A549 treated with ZK216348 at 1 μM for 4 hours (cell line): ENCODE measurements at places on chromosomes 1 and 21. TPM values are rescaled to one million over a fixed set of nuclear protein-coding genes. Genes with fewer than 3 reads are reported as not detected.

SLC5A9 gene
- not detected in 5 replicates for total RNA-seq

PPP2R5A gene
- 15.9 to 28.0 TPM (median 23.6 TPM) in 5 replicates for total RNA-seq

TSPEAR gene
- total RNA-seq, result not detected in 5 replicates

NR5A2 gene
- total RNA-seq, result 2.5 to 5.2 TPM (median 4.4 TPM) in 5 replicates

CNIH3 gene
- total RNA-seq, result 0.31 to 0.72 TPM (median 0.68 TPM) in 5 replicates

OR2L2 gene
- total RNA-seq, result not detected in 5 replicates

BGLAP gene
- total RNA-seq, result 0.20 to 0.40 TPM (median 0.39 TPM) in 3 of 5 replicates, not detected in the others

SPRR1A gene
- not detected in 5 replicates for total RNA-seq

RNF11 gene
- total RNA-seq, result 24.6 to 38.4 TPM (median 29.4 TPM) in 5 replicates

TSSK3 gene
- total RNA-seq, result 0.25 TPM in 1 of 5 replicates, not detected in the others

KCNJ15 gene
- total RNA-seq, result 0.06 to 0.17 TPM (median 0.07 TPM) in 3 of 5 replicates, not detected in the others

PDZK1IP1 gene
- 5.8 to 11.2 TPM (median 6.8 TPM) in 5 replicates for total RNA-seq

EPS15 gene
- total RNA-seq, result 7.6 to 16.1 TPM (median 12.4 TPM) in 5 replicates

BROX gene
- 14.3 to 32.7 TPM (median 20.0 TPM) in 5 replicates for total RNA-seq

ZNF669 gene
- total RNA-seq, result 3.0 to 6.4 TPM (median 3.8 TPM) in 5 replicates

TTC24 gene
- total RNA-seq, result not detected in 5 replicates

KIRREL1 gene
- 21.6 to 32.5 TPM (median 29.7 TPM) in 5 replicates for total RNA-seq

CCDC185 gene
- total RNA-seq, result 0.07 to 0.12 TPM in 2 of 5 replicates, not detected in the others

GNAI3 gene
- total RNA-seq, result 3.4 to 5.6 TPM (median 5.1 TPM) in 5 replicates

FBXO2 gene
- total RNA-seq, result 6.1 to 12.5 TPM (median 9.1 TPM) in 5 replicates

UBASH3A gene
- total RNA-seq, result 0.09 to 0.28 TPM (median 0.18 TPM) in 5 replicates

CA6 gene
- total RNA-seq, result not detected in 5 replicates

MTOR gene
- total RNA-seq, result 12.4 to 16.1 TPM (median 14.7 TPM) in 5 replicates

CGN gene
- 1.6 to 2.9 TPM (median 2.0 TPM) in 5 replicates for total RNA-seq

GSTM5 gene
- total RNA-seq, result not detected in 5 replicates

PLA2G2F gene
- total RNA-seq, result not detected in 5 replicates

WNT4 gene
- 0.07 to 0.34 TPM (median 0.11 TPM) in 5 replicates for total RNA-seq

PTGS2 gene
- 4.2 to 8.3 TPM (median 6.7 TPM) in 5 replicates for total RNA-seq

LCE3E gene
- 0.27 to 0.31 TPM in 2 of 5 replicates, not detected in the others for total RNA-seq

CDCA8 gene
- 44.6 to 52.4 TPM (median 46.6 TPM) in 5 replicates for total RNA-seq

KCNK1 gene
- total RNA-seq, result 17.2 to 21.4 TPM (median 18.8 TPM) in 5 replicates

RXFP4 gene
- not detected in 5 replicates for total RNA-seq

CD46 gene
- total RNA-seq, result 70.8 to 129 TPM (median 115 TPM) in 5 replicates

LRP8 gene
- total RNA-seq, result 31.8 to 45.8 TPM (median 38.7 TPM) in 5 replicates

FCER1G gene
- 0.70 TPM in 1 of 5 replicates, not detected in the others for total RNA-seq

KCNA2 gene
- total RNA-seq, result 0.02 to 0.18 TPM (median 0.05 TPM) in 3 of 5 replicates, not detected in the others

CLDN17 gene
- not detected in 5 replicates for total RNA-seq

PTAFR gene
- 0.13 to 0.36 TPM (median 0.20 TPM) in 5 replicates for total RNA-seq
